CD4-positive, alpha-beta T cell treated with Interleukin-10 for 1 hour (primary cell): ENCODE measurements at places on chromosomes 5 and 9.

DNA sequence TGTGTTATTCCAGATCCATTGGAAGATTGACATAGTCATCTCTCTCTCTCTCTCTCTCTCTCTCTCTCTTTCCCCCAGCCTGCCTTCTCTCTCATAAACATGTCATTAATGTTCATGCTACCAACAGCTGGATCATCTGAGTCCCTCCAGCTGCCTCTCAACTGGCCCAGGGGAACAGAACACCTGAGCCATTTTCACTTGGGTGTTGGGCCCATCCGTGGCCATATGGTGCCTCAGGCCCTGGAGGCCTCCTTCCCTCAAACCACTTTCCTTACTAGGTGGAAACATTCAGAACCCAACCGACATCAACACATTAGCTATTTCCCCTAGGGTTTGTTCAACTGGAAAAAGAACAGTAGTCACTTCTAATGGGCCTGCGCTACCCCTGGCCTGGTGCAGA, 196.2 kb downstream of the FRMD3 start:
- no peak for DNase-seq

DNA sequence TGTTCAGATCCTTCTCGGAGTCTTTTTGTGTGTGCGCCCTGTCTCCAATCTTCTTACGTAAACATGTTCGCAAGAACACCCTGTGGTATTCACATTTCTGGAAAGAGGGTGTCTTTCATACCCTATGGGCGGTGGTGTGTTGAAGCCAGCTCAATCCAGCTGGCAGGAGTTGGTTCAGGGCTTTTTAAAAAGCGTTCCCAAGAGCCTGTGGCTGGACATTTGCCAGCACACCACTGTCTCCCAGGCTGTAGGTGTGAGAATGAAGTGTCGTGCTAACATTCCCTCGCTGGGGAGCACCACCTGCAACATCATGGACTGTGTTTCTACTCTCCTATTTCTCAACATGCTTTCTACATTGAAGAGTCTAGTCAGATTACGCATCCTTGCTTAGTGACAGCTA, 51.7 kb downstream of the S1PR3 start:
- DNase-seq: no peak

DNA sequence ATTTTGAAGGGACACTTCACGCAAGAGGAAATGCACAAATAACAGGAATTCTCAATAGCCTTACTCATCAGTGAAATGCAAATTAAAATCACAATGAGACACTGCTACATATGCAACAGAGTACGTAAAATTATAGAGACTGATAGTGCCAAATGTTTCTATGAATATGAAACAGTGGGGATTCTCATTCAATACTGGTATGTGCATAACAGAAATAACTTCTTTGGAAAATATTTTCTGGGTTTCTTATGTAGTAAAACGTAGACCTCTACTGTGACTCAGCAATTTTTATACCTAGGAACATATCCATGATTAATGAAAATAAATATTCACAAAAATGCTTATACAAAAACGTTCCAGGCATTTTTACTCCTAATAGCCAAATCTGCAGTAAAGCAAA, 1625.2 kb downstream of the MAT2B start:
- DNase-seq: no peak

DNA sequence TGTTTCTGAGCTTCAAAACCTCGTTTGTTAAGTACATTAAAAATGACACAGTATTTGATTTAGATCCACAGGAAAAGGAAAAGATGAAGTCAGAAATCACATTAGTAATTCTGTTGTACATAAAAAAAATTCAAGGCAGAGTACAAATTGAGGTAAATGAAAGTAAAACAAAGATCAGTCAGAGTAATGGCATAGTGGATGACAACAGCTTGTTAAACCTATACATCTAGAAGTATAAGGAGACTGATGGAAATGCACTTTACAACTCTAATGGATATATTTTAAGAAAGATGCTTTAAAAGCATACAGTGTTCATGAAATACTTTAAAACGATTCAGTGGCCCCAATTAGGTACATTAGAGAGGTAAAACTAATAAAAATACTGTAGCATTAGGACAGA, 631.3 kb upstream of the SEMA6A start:
- no peak for DNase-seq

DNA sequence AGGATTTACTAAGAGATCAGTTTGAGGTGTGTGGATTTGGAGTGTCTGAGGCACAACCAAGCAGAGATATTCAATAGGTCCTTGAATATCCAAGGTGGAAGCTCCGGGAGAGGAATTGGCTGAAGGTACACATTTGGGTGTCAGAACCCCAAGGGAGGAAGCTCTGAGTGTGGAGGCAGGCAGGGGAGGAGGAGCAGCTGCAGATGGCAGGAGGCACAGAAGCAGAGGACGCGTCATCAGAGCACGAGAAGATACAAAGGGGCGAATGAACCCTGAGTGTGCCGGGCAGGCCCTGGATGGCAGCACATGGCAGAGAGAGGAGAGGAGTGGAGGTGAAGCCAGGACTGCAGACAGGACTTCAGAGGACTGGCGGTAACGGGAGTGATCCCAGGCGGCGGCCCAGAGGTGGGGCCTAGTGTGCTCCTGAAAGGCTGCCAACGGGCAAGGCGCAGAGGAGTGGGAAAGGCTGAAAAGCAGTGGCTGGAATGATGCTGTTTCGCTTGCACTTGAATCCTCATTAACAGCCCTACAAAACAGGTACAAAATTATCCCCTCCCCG, 179.8 kb downstream of the FANCC start:
- DNase-seq: no peak
